ENCODE measurements at places on chromosomes 12 and 14. TPM values are rescaled to one million over a fixed set of nuclear protein-coding genes. Genes with fewer than 3 reads are reported as not detected.

Gene TAS2R31
- 6.9 TPM for total RNA-seq

Gene AQP2
- not detected for total RNA-seq

Gene REC8
- 6.6 TPM for total RNA-seq

GRCh38 chr14:86770186-86770585, 1222.8 kb downstream of the GALC start:
- no peaks in the 10 kb centered on the region for H3K27me3 ChIP-seq
- no peaks in the 10 kb centered on the region for H3K36me3 ChIP-seq
- no peak overlapping the region for H3K4me3 ChIP-seq

DNA sequence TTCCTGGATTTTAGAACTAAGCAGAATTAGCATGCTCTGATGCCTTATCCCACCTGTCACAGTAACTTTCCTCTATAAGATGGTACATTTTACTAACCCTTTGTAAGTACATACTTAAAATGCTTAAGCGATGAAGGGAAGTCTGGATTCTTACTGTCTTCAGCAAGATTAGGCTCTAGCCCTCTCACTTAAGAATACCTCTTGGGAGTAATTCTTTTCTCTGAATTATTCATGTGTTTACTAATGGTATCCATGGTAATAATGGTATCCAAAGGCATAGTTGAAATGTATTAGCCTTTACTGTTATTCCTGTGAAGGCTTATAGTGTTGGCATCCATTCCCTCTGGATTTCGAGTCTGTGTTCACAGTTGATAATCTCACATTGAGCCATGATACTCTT, 176.9 kb downstream of the MON2 start:
- H3K27ac ChIP-seq, result no peak overlapping the region
- no peaks in the 10 kb centered on the region for H3K4me1 ChIP-seq
- no peaks in the 10 kb centered on the region for H3K27me3 ChIP-seq
- no peaks in the 10 kb centered on the region for H3K36me3 ChIP-seq
- no peak for DNase-seq
- no peak overlapping the region for H3K4me3 ChIP-seq

GRCh38 chr12:127857661-127858060, 409.3 kb upstream of the TMEM132C start:
- no peak for DNase-seq
- H3K27ac ChIP-seq, result no peak overlapping the region
- H3K36me3 ChIP-seq, result no peaks in the 10 kb centered on the region
- no peak overlapping the region for H3K4me3 ChIP-seq
- no peaks in the 10 kb centered on the region for H3K4me1 ChIP-seq

DNA sequence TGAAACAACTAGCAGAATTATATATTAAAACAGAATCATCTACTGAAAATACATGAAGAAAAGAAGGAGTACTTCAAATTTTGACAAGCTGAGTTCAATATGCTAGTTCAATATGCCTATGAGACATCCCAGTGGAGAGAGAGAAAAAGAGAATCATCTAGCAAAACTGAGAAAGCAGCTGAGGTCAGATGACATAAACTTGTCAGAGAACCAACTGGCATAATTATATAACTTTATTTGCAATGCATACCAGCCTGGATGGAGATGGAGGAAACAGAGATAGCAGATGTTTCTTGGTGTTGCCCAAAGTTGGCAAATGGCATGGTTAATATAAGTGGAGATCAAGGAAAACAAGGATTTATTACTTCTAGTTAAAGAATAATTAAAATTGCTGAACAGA, 148.7 kb upstream of the PDZRN4 start:
- no peaks in the 10 kb centered on the region for H3K4me1 ChIP-seq

DNA sequence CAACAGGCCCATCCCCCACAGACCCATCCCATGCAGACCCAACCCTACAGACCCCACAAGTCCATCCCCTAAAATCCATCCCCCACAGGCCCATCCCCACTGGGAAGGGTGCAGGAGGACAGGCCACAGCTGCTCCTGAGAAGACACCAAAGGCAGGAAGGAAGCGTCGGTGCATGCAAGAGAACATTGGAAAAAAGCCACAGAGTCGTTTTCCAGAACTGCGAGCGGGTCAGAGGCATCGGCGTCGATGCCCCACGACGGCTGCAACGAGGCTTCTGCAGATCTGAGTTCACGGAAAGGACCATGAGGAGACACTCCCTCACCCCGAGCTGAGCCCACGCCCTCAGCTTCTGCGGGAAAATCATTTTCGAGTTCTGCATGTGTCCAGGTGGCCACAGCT, 59.6 kb upstream of the GALNT9 start:
- peaks cover 3% of the 10 kb centered on the region for H3K27me3 ChIP-seq
- H3K4me3 ChIP-seq, result no peak overlapping the region
- DNase-seq, result no peak
- no peak overlapping the region for H3K27ac ChIP-seq
- no peaks in the 10 kb centered on the region for H3K36me3 ChIP-seq
